ENCODE measurements at places on chromosomes 13 and 19.
A peak's percentile ranks its signal among the peaks of the same experiment; 100 is the strongest.

DNA sequence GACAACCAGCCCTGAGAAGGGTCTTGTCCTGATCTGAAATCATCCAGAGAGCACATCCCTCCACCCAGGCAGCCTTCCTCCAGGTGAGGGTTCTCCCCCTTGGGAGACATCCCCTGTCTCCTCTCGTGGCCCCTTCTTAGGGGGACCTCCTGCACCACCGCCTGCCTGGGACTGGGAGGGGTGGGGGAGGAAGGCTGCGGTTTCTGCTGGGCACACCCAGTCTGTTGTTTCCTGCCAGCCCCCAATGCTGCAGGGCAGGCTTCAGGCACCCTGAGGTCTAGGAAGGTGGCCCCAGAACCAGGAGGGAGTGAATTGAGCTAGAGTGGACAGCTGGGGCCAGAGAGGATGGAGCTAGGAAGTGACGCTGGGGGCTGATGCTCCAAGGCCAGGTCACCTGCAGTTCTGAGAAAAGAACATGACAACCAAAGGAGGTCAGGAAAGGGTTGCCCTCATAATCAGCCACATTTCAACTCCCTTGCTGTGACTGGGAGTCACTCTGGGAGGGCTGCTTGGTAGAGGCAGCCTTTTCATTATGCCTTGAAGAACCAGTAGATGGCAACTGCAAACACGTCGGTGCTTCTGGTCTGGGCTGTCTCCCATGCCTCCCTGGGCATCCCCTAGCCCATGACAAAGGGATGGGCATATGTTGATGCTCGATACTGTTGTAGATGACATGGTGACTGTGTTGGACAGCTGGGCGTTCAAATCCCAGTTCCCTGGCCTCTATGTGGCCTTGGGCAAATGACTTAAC, 1.4 kb downstream of the ARHGEF18 start:
- DNase-seq, result no peak

DNA sequence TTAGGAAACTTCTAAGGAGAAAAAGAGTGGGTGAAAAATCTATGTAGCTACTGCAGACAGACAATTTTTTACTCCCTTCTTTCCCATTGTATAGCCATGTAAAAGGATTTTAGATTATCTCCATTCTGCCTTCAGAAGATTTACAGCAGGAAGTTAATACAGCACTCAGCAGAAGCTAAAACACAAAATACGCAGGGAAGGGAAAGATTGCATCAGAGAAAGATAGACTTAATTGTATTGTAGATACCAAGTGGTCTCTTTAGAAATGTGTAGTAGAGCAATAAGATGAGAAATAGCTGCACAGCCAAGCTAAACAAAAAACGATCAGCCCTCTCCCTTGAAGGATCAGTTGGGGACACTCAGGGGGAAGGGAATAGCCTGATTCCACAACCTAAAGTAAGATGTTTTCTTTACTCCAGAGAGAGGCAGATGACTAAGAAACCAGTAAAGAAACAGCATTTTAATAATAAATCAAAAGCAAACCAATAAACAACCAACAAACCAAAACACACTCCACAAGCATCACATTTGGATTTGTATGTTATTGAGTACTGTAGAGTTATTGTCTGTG, 236.7 kb upstream of the SLITRK1 start:
- DNase-seq, result no peak

GRCh38 chr19:3760871-3761361, 576 bp downstream of the APBA3 start:
- DNase-seq, result no peak

GRCh38 chr13:20002787-20003186, 44.3 kb downstream of the ZMYM2 start:
- DNase-seq, result no peak

GRCh38 chr19:3765121-3765520, 2.6 kb downstream of the MRPL54 start:
- no peak for DNase-seq

- DNase-seq, result no peak
Measured at GRCh38 chr13:110869231-110869804, 45.6 kb downstream of the ANKRD10 start.

DNA sequence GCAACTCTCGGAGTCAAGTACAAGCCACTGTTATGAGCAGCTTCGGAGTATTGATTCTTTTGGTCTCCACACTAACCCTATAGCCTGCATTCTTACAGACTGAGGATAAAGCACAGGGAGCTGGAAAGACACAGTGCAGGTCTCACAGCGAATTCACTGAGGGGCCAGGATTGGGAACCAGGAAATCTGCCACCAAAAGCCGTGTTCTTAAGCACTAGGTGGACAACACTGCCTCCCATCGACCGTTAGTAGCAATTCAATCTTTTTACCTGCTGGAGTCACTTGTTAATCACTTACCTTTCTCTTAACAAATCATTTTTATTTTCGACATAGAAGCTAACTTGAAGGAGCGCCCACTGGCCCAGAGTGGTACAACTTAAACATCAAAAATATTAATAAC, 6.3 kb downstream of the PMIS2 start:
- peak; percentile 15 for DNase-seq

DNA sequence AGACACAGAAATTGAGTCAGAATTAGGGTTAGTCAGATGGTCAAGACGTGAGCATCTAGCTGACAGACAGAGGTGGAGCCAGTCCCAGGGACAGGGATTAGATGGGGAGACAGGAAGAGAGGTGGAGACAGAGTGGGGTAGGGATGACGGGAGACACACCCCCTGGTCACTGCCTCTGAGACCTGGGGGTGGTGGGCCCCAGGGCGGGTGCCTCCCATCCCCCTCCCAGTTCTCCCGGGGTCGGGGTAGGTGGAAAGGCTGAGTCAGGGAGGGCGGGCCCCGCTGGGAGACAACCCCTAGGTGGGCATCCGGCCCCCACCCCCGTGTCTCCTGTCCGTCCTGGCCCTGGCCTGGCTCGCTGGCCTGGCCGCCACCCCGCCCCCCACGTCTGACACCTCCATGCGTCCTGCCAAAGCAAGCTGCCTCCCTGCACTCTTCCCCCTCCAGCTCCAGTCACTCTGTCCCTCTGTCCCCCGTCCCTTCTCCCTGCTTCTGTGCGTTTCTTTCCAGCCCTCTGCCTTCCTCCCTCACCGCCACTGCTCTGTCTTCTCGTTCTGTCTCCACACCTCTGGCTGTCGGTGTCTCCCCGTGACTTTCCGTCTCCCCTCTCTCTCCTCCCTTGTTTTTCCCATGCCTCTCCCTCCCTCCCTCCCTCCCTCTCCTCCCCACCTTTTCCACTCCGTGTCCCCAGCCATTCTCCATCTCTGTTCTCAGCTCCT, 15.1 kb downstream of the CCDC97 start:
- peak; percentile 43 for DNase-seq

DNA sequence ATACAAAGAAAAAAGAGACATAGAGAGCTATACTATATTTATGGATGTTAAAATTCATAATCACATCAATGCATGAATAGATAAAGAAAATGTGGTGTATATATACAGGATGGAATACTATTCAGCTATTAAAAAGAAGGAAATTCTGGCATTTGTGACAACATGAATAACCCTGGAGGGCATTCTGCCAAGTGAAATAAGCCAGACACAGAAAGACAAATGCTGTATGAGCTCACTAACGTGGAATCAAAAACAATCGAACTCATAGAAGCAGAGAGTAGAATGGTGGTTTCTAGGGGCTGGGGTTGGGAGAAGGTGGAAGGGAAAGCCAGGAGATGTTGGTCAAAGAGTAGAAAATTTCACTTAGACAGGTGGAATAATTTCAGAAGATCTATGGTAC, 24.0 kb downstream of the UTP14C start:
- DNase-seq, result no peak

Measured in T47D (cell line).